ENCODE measurements at places on chromosomes 12 and 14.
A peak's percentile ranks its signal among the peaks of the same experiment; 100 is the strongest.

DNA sequence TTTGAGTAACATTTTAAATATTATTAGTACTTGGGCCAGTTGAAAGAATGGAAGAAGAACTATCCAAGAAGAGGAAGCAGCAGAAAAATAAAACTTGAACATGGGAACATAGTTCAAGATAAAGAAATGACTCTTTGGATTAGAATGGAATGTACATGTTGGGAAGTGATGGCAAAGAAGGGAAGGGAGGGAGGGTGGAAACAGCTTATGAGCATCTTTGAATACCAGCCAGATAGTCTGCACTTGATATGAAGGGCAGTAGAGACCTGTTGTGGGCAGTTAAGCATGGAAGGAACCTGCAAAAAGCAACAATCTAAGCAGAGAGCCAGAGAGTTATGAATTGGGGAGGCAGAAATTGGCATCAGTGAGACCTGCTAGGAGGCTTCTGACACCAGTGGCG, 10.0 kb upstream of the IL22 start:
- no peak for DNase-seq

DNA sequence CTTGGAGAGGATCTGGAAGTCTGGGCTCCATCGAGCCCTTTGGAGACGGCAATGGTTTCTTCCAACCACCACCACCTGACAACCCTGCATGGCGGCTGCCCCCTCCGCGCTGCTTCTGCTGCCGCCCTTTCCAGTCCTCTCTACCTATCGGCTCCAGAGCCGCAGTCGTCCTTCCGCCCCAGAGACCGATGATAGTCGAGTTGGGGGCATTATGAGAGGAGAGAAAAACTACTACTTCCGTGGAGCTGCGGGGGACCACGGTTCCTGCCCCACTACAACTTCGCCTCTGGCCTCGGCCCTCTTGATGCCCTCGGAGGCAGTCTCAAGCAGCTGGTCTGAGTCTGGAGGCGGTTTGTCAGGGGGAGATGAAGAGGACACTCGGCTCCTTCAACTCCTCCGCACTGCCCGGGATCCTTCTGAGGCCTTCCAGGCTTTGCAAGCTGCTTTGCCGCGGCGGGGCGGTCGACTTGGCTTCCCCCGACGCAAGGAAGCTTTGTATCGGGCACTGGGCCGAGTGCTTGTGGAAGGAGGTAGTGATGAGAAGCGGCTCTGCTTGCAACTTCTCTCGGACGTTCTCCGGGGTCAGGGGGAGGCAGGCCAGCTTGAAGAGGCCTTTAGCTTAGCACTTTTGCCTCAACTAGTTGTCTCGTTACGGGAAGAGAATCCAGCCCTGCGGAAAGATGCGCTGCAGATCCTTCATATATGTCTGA, 499 bp downstream of the TOGARAM1 start:
- peak; percentile 49 for DNase-seq

DNA sequence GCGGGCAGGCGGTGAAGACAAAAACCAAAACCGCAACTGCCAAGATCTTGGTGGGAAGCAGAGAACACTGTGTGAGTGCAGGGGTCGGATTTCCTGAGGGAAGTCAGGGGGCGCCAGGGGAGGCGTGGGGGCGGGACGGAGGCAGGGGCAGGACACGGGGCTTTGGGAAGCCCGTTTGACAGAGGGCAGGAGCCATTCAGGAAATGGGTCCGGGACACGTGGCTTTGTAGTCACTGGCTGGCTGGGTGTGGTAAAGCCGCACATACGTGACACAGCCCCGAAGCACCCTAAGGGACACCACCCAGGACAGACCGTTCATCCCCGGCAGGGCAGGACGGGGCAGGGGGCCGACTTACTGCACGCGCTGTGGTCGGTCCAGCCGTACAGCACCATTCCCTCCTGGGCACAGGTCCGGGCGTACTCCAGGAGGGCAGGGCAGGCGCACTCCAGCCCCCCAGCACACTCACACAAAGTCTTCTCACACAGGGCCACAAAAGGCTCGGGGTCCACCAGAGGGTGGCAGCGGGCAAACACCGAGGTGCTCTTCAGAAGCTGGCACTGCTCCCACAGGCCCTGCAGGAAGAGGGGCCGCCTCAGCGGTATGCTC, 49.4 kb downstream of the VWF start:
- DNase-seq = peak; percentile 70

GRCh38 chr14:61539631-61540030, 155.7 kb upstream of the HIF1A start:
- no peak for DNase-seq

DNA sequence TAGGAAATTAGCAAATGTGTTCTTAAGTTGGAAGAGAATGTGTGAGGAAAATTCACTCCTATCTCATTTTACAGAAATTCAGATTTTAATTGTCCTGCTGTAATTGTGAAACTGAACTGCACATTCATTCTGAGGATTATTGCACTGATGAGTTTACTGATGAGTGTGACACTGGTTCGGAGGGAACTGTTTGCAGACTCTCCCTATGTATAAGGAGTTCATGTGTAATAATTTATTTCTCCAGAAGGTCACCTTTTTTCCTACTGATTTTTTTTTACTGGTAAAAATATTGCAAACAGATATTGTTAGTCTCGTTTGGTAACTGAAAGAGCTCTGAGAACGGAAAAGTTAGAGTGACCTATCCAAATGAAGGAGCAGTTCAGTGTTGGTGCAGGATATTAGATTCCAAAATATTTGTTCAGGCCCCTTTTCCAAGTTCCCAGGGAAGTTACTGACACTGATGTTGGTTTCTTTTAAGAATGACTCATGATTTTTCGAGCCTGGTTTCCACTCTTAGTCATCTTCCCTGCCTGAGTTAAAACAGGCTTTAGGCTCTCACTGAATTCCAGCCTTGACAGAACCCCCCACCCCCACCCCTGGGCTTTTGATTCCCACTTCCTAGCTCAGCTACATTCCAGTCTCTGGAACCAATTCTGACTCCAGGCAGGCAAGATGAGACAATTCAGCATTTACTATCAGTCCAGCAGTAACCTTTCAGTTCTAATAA, 18.4 kb downstream of the ANO6 start:
- no peak for DNase-seq

DNA sequence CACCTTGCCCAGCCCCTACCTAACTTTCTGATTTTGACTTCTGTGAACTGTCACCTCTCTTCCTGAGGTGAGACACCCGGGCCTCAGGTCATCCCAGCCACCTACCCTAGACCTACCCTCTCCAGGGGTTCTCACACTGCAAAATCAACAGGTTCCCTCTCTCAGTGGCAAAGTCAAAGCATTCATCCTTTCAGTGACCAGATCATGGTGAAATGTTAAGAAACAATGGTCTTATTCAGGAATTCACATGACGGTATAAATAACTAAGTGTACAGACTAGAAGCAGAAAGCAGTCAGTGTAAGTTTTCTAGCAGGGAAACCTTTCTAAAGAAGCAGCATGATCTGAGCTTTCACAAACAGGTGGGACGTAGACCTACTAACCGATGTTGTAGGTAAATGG, 133.4 kb downstream of the TMTC1 start:
- no peak for DNase-seq

GRCh38 chr12:1608713-1609119, 14.3 kb upstream of the FBXL14 start:
- DNase-seq = no peak

DNA sequence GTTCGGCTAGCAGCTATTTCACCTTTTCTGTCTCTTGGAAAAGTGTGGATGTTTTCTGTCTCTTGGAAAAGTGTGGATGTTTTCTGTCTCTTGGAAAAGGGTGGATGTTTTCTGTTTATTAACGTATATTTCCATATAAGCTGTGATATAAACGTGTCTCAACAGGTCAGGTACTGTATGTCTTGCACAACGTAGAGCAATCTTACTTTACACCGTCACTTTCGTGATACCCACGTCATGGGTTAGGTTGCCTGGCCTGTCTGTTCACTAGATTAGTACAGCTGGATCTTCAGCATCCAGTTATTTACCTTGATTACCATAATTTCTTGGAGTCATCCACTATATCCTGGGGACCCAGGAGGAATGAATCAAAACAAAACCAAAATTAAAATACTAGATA, 14.1 kb downstream of the CLEC7A start:
- DNase-seq = no peak

GRCh38 chr12:47273191-47273626, 193.4 kb upstream of the AMIGO2 start:
- no peak for DNase-seq

DNA sequence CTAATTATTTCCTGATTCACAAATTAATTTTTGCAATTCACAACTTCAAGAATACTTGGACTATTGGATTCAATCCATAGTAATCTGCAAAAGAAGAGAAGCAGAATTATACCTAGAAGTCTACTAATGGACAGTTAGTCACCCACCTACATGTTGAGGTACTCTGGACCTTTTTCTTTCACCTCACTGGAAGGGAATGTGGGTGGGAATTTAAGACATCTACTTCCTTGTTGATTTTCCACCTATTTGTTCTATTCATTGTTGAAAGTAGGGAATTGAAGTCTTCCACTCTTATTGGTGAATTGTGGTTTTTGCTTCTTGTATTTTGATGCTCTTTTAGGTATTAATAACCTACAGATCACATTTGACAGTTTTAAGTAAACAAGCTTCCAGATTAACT, 11.0 kb downstream of the RESF1 start:
- no peak for DNase-seq

DNA sequence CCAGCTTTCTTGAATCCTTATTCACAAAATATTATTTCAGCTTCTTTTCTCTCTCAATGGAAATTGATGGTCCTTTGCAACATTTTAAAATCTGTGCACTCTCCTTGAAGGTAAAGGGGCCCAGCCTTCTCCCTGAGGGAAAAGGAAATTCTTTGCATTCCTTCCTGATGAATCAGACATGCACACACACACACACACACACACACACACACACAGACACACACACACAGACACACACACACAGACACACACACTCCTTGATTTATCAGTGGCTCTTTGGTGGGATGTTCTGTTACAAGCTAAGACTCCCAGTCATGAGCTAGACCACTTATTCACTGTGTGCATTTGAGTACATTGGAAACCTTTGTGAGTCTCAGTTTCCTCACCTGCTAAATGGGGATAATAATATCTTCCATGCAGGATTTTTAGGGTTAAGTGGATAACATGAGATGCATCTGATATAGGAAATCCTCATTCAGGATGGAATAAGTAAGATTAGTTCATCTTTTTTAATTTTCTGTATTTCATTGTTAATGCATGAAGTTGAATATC, 45.1 kb upstream of the HMGA2 start:
- no peak for DNase-seq

- DNase-seq = no peak
Observed at GRCh38 chr12:102669056-102669455, 188.7 kb upstream of the IGF1 start.

DNA sequence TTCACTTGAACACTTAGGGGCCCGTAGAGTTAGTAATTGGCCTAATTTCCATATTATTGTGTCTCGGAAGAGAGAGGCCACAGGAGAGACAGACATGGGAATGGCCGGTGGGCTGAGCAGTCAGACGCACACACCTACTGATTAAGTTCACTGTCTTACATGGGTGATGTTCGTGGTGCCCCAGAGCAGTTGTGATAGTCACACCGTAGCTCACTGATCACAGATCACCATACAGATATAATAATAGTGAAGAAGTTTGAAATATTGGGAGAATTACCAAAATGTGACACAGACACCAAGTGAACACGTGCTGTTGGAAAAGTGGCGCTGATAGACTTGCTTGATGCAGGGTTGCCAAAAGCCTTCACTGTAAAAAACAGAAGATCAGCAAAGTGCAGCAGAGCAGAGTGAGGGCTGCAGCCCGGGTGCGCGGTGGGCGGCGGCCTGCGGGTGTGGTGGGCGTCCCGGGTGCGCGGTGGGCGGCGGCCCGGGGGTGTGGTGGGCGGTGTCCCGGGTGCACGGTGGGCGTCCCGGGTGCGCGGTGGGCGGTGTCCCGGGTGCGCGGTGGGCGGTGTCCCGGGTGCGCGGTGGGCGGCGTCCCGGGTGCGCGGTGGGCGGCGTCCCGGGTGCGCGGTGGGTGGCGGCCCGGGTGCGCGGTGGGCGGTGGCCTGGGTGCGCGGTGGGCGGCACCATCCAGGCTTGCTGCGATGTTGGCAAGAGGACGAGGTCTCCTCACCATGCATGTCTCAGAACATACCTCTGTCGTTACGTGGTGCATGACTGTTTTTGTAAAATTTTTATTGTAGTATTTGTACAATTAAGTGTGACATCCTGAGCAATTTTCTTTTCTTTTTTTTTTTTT, 34.3 kb upstream of the TEX22 start:
- DNase-seq = peak; percentile 39

DNA sequence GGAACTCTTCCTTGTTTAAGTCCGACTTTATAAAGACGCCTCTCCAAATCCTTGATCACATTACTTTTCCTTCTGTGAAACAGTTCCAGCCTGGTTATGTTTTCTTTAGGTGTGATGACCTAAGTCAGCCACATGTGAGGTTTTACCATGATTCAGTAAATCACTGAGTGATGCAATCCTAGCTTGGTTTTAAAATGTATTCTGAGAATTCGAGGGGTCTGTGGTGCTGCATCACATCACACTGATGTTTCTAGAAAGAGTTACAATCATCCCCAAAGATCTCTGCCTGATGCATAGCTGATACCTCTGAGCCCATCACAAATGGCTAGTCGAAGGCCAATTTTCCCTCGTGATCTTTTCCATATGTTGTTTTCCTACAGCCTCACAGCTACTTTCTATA, 152.7 kb downstream of the ANO2 start:
- DNase-seq = no peak

DNA sequence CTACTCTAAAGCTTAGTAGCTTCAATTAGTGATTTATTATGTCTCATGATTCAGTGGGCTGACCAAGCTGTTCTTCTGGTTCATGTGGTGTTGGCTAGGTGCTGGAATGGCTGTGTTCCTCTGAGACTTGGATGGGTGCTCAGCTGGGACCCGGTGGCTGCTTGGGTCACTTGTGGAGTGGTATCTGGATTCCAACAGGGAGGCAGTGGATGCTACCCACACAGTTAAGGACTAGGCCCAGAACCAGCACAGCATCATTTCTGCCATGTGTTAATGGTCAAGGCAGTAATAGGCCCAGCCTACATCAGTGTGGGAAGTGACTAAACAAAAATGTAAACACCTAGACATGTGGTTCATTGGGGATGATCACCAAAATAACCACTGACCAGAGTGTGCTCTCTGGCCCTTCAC, 72.2 kb downstream of the FGD4 start:
- no peak for DNase-seq

GRCh38 chr14:94919896-94920295, 150.0 kb upstream of the GSC start:
- no peak for DNase-seq

DNA sequence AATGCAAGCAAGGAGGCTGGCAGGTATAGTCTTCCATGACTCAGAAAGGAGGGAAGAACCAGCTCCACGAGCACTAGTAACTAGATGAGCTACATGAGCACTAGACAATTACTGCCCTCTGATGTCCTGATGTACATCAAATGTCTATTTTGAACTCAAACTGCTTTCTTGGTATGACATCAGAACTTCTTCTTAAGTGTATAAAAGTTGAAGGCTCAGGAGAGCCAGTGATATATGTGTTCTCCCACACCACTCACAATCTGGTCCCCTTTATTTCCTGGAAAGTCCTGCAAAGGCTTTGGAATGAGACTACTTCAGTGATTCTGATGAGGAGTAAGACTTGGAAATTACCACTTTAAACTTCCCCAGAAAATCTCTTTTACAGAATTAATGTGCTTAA, 18.5 kb upstream of the DHRS7 start:
- DNase-seq = no peak

- DNase-seq = no peak
Observed at GRCh38 chr12:32272465-32272864, 126.9 kb upstream of the FGD4 start.
